ENCODE measurements at places on chromosomes 6 and 20.
A peak's percentile ranks its signal among the peaks of the same experiment; 100 is the strongest.

DNA sequence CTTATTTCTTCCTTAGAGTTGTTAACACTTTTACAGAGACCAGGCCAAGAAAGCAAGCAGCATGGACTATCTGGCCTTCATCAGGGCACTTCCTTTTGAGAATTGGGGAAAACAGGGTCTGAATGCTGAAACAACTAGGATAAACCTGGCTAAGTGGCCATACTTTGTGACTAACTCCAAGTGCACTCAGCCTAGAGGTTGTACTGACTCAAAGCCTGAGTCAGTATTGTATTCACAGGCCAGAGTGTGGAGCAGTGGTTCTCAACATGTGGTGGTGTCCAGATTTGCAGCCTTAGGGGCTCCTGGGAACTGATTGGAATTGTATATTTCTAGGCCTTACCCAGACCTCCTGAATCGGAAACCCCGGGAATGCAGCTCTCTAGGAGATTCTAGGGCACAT is 20.1 kb downstream of the SEC23B start:
- no peak for DNase-seq

GRCh38 chr20:52590100-52590499 is 382.1 kb upstream of the TSHZ2 start:
- no peak for DNase-seq

DNA sequence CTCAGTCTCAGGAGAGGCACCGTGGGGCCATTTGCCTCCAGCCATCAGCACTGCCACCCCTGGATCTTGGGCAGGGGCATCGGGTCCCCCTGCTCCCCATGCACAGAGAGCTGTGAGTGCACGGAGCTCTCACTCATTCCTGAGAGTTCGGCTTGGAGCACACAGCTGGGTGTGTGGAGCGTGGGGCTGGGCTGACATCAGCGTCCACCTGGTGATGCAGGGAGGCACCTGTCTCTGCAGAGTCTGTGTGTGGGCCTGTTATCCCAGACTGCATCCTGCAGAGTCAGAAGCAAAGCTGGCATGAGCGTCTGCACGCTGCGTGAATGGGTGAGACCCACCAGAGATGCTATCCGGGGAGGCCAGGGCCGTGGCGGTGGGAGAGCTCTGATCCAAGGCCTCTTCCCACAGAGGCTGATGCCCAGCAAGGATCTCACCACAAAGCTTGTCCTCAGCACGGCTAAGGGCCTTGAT is 248.8 kb upstream of the AFDN start:
- DNase-seq: no peak

- DNase-seq: no peak
Measured at GRCh38 chr6:27617046-27617687, 144.3 kb upstream of the ZNF184 start.

- no peak for DNase-seq
Measured at GRCh38 chr6:114467931-114468330, 125.1 kb upstream of the HS3ST5 start.

- no peak for DNase-seq
Measured at GRCh38 chr20:32831982-32832381, 12.2 kb downstream of the MAPRE1 start.

GRCh38 chr6:34082864-34083626 is 62.8 kb downstream of the GRM4 start:
- no peak for DNase-seq

- no peak for DNase-seq
Measured at GRCh38 chr6:73644941-73645591, 8.7 kb downstream of the SLC17A5 start.

DNA sequence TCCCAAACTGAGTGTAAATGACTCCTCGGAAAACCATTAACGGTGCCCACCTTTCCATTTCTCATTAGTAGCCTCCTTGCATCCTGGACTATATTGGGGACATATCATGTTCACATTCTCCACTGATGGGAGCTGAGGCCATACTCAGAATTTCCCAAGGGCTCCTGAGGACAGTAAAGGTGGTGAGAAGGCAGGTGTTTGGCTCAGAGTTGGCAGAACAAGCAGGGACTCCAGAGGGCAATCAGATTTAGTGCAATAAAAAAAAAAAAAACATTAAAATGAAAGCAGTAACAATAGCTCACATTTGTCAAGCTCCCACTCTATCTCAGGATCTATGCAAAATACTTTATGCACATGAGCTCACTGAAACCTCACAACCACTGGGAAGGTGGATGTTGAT is 401.4 kb downstream of the MAFB start:
- no peak for DNase-seq

GRCh38 chr6:79373880-79374279 is 139.4 kb upstream of the HMGN3 start:
- DNase-seq: peak; percentile 26

- no peak for DNase-seq
Measured at GRCh38 chr6:157059781-157060180, 263.5 kb downstream of the TMEM242 start.

DNA sequence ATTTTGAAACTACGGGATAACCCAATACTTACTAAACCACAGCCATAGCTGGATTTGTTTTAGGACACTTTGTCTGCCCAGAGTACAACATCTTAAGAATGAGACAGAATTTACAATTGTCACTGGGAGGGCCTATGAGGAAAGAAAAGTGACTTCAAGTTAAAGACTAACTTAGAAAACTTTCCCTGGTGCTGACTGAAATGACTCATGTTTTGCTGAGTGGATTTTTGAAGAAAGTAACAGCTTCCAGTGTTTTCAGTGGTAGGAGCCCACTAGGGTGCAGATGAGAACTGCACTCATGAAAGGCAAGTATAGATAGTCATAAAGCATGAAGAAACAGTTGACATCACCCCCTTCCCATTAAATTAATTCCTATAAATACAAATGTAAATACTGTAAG is 988.2 kb upstream of the MAP3K7 start:
- no peak for DNase-seq

DNA sequence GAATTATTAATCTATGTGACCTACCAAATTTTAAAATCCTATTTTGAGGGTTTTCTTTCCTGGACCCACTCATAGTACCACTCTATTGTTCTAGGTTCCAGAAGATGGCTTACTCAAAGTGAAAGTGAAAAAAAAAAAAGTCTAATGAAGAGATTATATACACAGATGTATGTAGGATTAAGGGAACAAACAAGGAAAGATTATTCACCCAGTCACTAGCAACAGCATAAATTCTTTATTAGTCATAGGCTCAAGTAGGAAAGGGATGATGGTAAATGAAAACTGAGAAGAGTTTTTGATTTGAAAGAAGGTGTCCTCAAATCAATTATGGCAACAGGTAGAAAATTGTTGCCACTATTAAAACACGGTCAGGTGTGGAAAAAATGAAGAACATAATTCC is 923.7 kb downstream of the TBC1D32 start:
- no peak for DNase-seq

DNA sequence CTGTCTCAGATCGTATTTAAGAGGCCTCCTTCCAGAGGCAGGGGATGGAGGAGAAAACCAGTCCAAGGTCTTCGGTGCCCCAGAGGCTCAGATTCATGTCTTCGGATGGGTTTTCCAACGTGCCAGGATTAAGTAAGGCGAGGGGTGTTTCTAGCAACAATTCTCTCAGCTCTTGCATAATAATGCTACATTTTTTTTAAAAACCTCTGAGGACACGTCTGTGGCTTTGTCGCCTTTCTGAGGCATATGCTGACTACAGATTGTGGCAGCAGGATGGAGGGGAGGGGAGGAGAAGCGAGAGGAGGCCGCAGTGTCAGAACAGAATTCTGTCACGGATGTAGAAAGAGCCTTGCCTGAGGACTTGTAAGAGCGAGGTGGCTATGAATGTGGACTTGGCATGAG is 17.7 kb upstream of the CCDC167 start:
- no peak for DNase-seq

- no peak for DNase-seq
Measured at GRCh38 chr6:140205795-140206593, 831.5 kb upstream of the CITED2 start.

- DNase-seq: peak; percentile 74
Measured at GRCh38 chr20:38875175-38875993, 50.8 kb upstream of the FAM83D start.

- DNase-seq: no peak
Measured at GRCh38 chr6:139402876-139403386, 28.5 kb upstream of the CITED2 start.

DNA sequence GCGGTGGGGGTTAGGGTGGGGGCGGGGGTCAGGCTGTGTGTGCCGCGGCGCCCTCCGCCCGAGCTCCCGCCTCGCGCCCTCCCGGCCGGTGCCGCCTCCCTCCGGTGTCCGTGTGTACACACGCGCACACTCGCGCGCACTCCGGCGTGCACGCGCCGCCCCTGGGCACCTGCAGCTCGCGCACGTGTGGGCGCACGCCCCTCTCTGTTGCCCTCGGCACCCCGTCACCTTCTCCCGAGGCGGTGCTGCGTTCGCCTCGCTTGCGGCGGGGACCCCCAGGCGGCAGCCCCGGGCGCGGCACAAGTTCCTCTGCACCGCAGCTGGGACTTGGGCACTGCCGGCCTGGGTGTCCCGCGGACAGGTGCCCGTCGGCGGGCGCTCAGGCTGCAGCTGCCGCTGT is 525 bp downstream of the MACROD2 start:
- peak; percentile 79 for DNase-seq

DNA sequence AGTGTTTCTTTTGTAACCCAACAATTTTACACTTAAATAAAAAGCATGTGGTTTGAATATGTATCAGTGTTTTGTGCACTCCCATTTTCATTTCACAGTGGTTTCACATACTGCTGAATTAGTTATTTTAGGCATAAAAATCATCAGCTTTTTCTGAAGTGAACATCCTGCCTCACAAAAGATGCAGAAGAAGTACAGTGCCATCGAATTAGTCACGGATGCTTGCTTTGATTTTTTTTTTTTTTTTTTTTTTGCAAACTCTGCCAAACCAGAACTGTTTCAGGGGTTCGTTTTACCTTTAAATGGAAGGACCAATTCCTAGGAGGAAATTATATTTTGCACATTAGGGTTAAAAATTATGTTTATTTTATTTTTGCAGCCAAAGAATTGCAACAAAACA is 158.6 kb downstream of the RPS12 start:
- peak; percentile 8 for DNase-seq

GRCh38 chr6:52582446-52582845 is 5.6 kb upstream of the TRAM2 start:
- no peak for DNase-seq

DNA sequence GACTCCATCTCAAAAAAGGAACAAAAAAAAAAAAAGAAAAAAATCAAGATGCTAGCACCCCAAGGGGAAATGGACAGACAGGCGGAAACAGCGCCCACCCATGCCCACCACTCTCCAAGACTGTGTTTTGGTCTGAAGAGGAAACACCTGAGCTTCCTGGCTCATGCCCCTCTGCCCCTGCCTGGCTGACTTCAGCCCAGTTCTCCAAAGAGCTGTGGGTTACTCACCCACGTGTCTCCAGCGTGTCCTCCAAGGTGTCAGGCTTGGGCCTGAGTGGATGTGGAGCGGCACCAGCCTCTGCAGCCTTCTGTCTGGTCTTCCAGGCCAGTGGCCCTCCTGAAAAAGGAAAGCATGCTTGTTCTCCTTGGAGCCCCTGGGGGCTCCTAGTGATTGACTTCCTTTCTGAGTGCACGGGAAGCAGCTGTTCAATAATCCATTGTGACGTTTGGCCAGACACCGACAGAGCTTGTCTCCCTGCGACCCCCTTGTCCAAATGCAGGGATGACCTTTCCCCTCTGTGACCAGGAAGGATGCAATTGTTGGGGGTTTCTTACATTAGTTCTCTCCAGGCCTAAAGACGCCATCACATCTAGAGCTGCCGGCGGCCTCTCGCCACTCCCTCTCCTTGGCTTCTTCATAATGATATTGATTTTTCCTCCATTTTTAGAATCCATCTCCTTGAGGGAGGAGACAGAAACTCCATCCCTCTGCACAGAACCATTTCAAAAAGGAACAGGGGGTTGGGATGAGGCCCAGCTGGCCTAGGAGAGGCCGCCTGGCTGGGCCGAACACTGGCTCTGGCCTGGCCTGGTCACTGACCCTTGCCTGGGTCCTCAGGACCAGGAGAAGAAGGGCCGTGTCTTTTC is 58.4 kb downstream of the ADNP start:
- no peak for DNase-seq

- no peak for DNase-seq
Measured at GRCh38 chr6:36128073-36128472, 2.2 kb upstream of the MAPK13 start.

DNA sequence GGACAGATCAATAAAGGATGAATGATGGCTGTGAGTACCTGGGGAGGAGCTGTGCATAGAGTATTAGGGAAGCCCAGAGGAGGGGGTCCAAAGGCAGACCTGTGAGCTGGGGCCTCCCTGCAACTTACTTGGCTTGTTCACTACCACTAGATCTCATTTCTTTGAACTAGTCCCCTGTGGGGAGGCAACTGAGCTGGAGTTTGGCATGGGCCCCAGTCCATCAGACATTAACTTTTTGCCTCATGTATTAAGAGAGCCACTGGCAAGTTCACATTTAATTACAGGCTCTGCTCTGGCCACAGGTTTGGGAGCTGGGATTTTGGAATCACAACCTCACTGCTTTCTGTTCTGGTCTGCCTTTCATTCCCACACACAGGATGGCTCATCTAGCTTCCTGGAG is 254.1 kb downstream of the PRL start:
- no peak for DNase-seq

GRCh38 chr20:50348096-50348495 is 157.5 kb downstream of the CEBPB start:
- no peak for DNase-seq

- DNase-seq: no peak
Measured at GRCh38 chr20:47703748-47704147, 81.5 kb downstream of the SULF2 start.

DNA sequence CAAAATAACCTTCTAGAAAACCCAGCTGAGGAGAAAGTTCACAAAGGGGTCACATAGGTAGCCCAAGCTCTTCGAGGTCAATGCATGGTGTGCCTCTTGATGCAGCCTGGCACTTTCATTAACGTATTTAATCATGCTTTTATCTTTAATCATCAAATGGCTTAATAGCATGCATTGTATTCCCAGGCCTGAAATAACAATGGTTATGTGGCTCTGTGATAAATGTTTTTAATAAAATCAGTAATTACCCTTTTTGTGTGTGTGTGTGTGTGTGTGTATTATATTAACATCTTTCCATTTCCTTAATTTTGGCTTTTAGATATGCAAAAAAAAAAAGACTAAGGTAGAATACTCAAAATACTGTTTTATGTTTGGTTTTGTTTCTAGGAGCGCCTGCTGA is 681.8 kb downstream of the PTPRT start:
- no peak for DNase-seq

GRCh38 chr6:111843347-111844147 is 29.7 kb downstream of the FYN start:
- no peak for DNase-seq

DNA sequence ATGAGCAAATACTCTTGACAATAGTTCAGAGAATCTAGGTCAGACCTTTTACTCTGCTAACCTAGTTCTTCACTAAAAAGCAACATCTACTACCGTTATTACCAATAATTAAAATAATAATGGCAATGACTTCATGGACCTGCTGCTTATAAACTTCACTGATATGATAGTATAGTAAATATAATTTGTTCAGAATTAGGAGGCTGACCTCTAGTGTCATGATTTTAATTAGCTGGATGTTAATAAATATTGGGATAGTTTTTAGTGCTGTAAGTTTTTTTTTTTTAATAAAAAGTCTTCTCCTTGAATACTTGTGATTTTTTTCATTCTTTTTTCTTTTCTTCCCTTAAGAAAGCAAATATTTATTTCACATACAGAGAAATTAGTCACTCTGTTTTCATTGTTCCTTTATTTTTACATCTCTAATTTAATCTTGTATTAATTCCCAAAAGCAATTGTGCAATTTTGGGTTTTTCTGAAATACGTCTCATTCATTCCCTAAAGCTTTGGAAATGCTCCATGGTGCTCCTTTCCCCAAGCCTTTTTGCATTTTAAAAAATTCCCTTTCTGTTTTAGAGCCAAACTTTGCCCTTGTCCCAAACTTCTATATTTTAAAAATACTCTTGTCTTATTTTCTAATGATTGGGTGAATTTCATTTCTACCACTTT is 46.6 kb upstream of the UST start:
- no peak for DNase-seq

Data from SK-N-SH (cell line).